Naive thymus-derived CD8-positive, alpha-beta T cell (primary cell): ENCODE measurements at places on chromosomes 1 and 21.

GRCh38 chr1:119635811-119636390 lies 12.2 kb downstream of the ZNF697 start:
- no peak for DNase-seq

- DNase-seq = no peak
These were observed 128.3 kb downstream of the NRDC start for GRCh38 chr1:51750218-51750617.

GRCh38 chr1:8870616-8871538 lies 7.6 kb downstream of the ENO1 start:
- DNase-seq = no peak

GRCh38 chr1:82562448-82562847 lies 761.7 kb downstream of the ADGRL2 start:
- DNase-seq = no peak

DNA sequence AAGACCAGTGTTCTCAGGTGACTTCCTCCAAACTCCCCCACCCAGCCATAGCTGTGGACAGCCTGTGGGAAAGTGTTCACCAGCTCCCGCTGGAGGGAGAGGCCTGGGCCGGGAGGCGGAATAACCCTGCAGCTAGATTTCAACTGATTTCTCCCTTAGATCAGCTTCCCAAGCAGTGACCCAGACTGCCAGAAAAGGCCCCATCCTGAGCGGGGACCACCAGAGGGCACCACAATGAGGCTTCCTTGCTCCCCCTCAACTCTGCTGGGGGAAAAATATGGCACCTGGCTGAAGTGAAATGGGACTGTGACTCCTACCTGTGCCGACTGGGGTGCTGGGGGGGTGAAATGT lies 50.8 kb downstream of the RHBG start:
- DNase-seq = peak; percentile 30

- DNase-seq = no peak
These were observed 599 bp downstream of the MRPL24 start for GRCh38 chr1:156740237-156740740.

- DNase-seq = no peak
These were observed 281.6 kb downstream of the TPR start for GRCh38 chr1:186093437-186093836.

GRCh38 chr1:224784265-224785039 lies 145.0 kb upstream of the DNAH14 start:
- no peak for DNase-seq

GRCh38 chr1:13512472-13512871 lies 1.3 kb downstream of the LRRC38 start:
- no peak for DNase-seq

DNA sequence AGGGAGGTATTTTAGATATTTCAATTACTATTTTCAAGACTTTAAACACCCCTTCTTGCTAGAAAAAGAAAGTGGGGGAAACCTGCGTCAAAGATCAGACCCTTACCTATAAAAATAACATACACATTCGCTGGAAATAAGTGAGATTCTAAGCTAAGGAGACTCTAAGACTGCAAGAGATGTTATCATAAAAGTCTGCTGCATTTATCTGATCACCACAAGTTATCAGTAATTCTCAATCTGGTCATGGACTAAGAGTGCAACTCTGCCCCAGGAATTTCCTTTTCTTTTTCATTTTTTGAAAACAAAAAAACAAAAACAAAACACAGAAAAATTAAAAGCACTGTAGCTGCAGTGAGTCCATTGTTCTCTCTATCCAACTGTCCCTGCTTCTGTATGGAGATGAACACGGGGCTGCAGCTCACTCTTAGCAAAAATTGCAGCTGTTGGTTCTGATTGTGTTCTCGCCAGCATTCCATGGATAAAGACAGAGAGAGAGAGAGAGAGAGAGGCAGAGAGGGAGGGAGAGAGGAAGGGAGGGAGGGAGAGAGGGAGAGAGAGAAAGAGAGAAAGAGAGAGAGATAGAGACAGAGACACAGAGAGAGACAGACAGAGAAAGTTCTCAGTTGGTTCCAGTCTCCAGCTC lies 14.1 kb downstream of the XKR8 start:
- DNase-seq = no peak

DNA sequence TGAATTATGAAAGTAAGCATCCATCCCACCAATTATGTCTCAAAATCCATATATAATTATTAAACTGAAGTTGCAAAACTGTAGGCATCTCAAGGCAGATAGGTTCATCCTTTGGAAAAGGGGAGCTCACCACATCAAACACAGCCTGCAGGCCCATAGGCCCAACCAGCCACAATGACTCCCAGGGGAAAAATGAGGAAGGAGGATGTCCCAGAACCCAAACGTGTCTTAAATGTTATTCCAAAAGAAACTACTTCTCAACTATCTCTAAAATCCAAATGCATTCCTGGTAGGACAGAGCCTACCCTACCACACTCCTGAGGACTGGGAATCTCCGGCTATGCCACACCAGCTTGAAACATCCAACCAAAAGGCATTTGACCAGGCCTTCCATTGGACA lies 12.8 kb downstream of the TIAM1 start:
- DNase-seq = no peak
